ENCODE measurements at places on chromosomes 12 and 14.

DNA sequence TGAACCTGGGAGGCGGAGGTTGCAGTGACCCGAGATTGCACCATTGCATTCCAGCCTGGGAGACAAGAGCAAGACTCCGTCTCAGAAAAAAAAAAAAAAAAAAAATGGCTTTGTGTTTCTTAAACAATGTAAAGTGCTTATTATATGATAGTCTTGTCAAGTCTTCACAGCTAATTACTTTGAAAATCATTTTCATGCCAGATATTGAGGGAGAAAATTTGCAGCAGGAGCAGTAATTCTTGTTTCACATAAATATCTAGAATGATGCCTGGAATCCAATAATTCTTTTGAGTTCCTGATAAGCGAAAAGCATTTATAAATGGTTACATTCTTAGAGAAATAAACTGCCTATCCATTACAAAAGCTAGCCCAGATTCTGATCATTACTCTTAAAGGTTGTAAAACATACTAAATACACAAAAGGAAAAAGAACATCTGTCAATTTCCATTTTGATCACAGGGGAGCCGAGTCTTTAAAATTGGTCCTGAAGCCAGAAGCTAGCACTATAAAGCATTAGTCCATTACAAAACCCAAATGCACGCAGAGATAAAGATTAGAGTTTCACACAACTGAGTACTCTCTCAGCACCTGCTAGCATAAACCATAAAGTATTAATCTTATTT lies 50.3 kb downstream of the IFT81 start:
- no peak for DNase-seq

GRCh38 chr12:58870595-58870994 lies 49.7 kb downstream of the LRIG3 start:
- DNase-seq: no peak

GRCh38 chr14:69838881-69839416 lies 40.3 kb upstream of the SMOC1 start:
- DNase-seq: no peak

- DNase-seq: no peak
Measured at GRCh38 chr12:91182636-91183455, at the start of gene DCN. Gene DCN (minus strand): TSS chr12:91182817. CDS start chr12:91178552, 4,265 bp downstream.

- no peak for DNase-seq
Measured at GRCh38 chr12:124569375-124570148, 2.1 kb upstream of the NCOR2 start.

- DNase-seq: no peak
Measured at GRCh38 chr14:101876555-101876938, 87.8 kb upstream of the DYNC1H1 start.

DNA sequence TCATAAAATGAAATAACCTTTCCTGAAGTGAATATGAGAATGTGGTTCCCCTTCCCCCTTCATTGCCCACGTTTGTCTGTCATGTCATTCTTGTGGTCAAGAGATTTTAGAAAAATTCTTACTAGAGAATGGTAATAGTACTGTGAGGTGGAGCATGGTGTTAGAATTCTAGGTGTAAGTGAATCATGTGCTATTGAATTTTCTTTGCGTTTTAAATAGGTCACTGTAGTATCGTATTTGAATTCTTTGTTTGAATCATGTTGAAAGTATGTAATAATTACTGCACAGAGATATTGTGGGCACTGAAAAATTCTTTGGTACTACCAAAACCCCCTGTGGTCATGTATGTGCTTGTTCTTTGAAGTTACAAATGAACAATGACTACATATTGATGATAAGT lies 49.9 kb downstream of the FUT8 start:
- DNase-seq: no peak

DNA sequence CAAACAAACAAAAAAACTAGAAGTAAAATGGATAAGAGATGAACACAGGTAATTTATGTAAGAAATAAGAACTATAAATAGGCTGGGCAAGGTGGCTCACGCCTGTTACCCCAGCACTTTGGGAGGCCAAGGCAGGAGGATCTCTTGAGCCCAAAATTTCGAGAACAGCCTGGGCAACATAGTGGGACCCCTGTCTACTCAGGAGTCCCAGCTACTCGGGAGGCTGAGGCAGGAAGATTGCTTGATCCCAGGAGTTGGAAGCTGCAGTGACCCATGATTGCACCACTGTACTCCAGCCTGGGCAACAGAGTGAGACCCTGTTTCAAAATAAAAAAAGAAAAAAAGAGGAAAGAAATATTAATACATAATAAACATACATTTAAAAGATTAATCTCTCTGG lies 22.7 kb upstream of the ABCD4 start:
- DNase-seq: no peak

GRCh38 chr12:26612203-26612602 lies 220.8 kb downstream of the ITPR2 start:
- no peak for DNase-seq

DNA sequence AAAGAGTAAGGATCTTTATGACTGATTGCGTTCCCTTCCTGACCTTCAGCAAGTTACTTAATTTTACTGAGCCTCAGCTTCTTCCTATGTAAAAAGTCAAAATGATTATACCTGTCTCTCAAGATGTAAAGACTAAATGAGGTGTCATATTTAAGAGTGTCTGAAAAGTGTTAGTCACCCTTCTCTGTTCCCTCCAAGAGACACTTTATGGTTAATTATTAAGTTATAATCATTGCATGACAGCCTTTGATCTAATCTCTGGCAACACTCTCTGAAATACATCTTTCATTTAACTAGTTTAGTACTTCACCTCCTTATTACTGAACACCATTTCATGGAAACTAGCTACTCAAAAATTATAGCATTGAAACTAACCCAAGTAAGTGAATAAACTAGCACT lies 54.8 kb downstream of the BMAL2 start:
- peak; percentile 86 for DNase-seq

DNA sequence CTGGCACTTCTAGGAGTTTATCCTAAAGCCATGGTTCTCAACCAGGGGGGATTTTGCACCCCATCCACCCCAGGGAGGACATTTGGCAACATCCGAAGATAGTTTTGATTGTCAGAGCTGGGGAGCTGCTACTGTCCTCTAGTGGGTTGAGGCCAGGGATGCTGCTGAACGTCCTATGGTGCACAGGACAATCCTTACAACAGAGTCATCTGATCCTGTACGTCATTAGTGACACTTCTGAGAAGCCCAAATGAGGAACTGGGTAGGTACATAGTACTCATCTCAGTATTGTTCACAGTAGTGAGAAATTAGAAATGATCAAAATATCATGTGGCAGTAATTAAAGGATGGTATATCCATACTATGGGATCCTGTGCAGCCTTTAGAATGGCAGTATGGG lies 185.1 kb downstream of the CHST11 start:
- DNase-seq: no peak

- DNase-seq: no peak
Measured at GRCh38 chr12:28027328-28027727, 54.8 kb upstream of the PTHLH start.

GRCh38 chr12:43951286-43951685 lies 115.4 kb downstream of the TMEM117 start:
- DNase-seq: no peak

DNA sequence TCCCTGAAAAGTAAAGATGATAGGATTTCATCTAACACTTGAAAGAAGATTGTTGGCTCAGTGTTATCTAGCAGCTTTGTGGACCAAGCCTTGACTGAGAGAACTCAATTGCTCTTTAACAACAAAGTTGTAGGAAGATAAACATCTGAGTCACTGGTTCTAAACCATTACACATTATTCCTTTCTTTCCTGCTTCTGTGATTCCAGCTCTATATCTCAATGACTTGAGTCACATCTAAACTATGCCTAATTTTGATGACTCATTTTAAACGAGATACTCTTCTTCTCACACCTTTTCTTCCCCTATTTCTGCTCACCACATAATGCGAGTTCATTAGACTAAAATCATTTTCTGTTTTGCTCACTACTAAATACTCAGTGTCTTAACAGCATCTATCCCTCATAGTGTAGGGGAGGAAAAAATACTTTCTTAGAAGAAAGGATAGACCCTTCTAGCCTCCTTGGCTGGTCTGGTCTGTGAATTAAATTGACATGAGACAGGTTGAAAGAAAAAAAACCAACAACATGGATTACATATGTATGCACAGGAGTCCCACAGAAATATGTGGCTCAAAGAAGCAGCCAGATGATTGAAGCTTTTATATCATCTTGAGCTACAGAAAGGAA lies 201.4 kb downstream of the C12orf50 start:
- DNase-seq: peak; percentile 83

DNA sequence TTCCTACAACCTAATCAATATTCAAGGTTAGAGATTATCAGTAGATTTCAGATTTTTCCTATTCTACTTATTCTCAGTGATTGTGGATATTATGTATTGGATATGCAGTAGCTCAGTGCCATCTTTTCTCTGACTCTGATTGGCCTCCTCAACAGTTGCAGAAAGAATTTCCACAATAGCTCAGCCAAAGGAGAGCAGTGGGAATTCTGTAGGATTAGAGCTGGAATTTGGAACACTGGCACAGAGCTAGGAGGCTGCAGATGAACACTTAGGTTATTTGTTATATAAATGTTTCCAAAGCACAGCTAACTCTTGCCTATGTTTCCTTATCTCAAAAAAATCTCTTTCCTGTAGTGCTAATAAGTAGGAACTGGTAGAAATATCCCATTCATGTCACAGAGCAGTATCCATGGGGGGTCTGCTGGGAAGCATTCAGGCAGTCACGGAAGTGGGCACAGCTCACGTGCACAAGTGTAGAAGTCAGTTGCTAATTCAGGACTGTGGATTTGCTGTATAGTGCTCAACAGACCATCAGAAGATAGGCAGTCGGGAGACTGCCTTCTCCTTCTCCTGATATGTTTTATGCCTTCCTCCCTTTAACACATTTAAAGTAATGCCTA lies 116.2 kb upstream of the TMEM260 start:
- no peak for DNase-seq

DNA sequence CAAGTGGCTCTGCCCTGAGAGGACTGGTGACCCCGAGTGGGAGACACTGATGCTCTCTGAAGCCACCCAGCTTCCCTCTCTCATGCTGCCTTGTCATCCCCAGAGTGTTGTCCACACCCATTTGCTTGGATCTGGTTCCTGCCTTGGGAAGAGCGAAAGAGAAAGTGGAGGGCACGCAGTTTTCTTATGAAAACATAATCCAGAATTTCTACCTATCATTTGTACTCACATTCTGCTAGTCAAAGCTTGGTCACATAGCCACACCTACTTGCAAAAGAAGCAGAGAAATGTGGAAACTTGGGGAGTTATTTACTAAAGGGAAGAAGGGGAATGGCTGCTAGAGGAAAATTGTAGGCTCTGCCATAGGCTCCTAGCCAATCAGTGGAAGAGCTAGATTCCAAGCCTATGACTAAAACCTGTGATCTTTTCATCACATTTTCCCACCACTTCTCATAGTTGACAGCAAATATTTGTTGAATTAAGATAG lies 326.3 kb downstream of the ZFP36L1 start:
- no peak for DNase-seq

DNA sequence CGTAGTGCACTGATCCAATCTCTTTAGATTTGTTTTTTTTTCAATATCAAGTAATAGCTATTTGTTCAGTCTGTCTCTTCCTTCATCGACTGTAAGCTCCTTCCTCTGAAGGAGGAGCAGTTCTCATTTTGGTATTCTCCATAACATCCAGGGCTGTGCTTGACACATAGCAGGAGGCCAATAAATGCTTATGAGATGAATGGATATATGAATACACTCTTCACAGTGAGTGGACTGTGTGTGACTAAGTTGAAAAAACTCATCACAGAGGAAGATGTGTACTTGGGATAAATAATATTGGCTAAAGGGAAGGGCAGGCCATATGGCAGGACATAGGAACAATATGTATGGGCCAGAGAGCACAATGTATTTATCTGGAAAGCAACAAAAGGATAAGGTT lies 205.3 kb upstream of the PRICKLE1 start:
- no peak for DNase-seq

DNA sequence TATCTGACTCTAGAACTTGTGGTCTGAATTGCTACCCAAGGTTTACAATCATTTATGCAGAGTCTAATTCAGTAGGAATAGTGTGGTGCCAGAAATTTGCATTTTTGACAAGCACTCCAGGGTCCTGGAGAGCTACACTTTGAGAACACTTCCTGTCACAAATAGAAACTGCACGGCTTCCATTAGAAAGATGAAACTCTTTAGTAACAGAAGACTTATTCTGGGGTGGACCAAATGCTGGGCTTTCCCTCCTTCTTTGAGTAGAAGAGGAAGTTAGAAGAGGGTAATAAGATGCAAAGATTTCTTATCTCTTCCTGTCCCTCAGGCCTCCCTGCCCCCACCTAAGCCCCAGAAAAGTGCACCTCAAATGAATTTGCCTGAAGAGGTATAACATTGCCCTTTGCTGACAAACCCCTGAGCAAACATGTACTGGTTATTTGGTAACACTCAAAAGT lies 28.4 kb downstream of the DGLUCY start:
- DNase-seq: no peak

GRCh38 chr14:76375947-76376404 lies at the start of gene ESRRB:
Gene ESRRB (plus strand): TSS chr14:76376137. CDS start chr14:76376402, 265 bp downstream.
- peak; percentile 33 for DNase-seq

DNA sequence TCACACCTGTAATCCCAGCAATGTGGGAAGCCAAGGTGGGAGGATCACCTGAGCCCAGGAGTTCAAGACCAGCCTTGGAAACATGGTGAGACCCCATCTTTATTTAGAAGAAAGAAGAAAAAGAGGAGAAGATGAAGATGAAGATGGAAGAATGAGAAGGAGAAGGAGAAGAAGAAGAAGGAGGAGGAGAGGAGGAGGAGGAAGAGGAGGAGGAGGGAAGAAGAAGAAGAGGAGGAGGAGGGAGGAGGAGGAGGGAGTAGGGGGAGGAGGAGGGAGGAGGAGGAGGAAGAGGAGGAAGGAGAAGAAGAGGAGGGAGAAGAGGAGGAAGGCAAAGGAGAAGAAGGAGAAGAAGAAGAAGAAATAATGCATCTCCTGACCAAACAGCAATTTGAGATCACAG lies 9.0 kb upstream of the KRT1 start:
- DNase-seq: no peak

GRCh38 chr12:57157588-57158173 lies 10.3 kb upstream of the LRP1-AS start:
- no peak for DNase-seq

DNA sequence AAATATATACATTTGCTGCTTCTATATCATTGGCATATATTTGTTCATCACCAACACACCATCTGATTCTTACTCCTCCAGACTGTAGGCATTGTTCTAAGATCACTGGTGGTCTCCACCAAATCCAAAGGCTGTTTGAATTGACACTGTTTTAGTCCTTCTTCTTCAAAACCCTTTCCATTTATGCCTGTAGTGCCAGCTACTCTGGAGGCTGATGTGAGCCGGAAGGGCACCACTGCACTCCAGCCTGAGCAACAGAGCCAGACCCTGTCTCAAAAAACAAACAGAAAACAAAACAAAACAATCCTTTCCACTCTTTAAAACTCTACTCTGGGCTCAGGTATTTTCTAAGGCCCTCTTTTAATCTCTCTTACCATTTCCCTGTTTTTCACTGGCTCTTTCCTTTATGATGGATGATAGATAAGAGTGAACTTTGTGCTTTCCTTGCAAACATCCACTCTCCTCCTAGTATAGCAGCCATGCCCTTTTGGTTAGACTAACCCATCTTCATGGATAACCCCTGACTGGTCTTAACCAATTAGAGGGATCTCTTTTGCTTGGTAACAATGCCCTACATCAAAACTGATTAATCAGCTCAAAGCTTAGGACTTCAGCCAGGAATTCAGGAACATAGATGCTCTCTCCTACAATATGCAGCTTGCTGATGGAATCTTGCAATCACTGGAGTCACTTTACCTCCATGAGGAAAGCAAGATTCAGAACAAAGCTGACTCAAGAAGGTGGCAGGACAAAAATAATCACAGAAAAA lies 24.9 kb downstream of the SPTSSA start:
- DNase-seq: no peak

Measured in DMS53 (cell line).